Muscle of leg (tissue), 16 donors: ENCODE measurements at places on chromosomes 6 and 20. TPM values are rescaled to one million over a fixed set of nuclear protein-coding genes. Genes with fewer than 3 reads are reported as not detected.
A peak's percentile ranks its signal among the peaks of the same experiment; 100 is the strongest.

DNA sequence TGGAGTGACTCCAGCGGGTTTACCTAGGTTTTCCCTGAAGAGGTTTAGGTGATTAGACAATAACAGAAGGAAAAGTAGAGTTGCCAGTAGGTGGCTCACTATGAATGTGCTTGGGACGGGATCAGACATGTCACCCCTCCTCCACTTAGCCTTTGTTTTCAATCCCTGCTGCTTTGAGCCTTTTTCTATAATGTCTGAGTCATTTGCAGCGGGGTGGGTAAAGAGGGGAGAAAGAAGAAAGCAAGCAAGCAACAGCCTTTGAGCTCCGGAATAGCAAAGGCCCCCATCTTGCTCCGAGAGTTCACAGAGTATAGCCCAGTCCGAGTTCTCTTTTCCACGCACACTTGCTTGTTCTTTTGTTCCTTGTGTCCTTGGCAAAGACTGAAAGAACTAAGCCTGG is 129.1 kb downstream of the PACRG start:
- DNase-seq: peak; percentile 93

GRCh38 chr20:23152308-23152892 is 66.3 kb upstream of the CD93 start:
- DNase-seq: peak; percentile 82

- DNase-seq: no peak
Measured at GRCh38 chr20:19789009-19789408, 31.0 kb downstream of the RIN2 start.

Gene RIPOR3
- 3.9 TPM for polyA plus RNA-seq

DNA sequence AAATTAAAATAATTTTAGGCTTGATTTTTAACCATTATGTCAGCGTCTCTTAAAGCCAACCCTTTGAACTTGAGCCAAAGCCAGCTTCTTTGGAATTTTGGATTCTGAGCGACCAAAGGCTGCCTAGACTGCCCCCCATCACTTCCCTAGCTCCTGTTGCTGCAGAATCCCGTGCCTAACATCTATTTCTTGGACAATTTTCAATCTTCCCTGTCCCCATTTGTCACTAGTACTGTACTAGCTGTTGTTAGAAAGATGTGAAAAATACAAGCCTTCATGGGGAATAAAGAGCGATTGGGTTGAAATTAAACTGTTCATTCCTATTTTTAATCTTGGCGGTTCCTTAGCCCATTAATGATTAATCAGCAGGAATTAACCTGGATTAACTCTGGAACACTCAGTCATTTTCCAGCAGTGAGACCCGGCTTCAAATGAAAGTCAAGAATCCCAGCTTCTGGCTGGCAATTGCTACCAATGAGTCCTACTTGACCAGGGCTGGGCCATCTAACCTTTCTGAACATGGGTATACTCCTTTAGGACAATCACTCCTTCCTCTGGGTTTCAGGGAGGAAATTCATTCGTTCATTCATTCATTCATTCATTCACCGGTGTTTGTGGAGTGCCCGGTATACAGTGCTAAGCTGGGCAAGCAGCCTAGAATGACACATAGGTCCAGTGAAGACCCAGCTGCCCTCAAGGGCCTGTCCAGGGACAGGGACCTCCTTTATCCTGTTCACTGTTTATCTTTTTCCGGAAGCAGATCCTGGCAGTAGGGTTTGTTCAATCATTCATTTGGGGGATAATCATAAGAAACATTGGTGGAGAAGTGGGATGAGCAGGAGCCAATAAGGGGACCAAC is 1.4 kb upstream of the RRBP1 start:
- peak; percentile 38 for DNase-seq

GRCh38 chr6:90040931-90041330 is 146.7 kb downstream of the GJA10 start:
- DNase-seq: no peak
